Vagina (tissue), 2 donors: ENCODE measurements at places on chromosomes 11 and 22.

DNA sequence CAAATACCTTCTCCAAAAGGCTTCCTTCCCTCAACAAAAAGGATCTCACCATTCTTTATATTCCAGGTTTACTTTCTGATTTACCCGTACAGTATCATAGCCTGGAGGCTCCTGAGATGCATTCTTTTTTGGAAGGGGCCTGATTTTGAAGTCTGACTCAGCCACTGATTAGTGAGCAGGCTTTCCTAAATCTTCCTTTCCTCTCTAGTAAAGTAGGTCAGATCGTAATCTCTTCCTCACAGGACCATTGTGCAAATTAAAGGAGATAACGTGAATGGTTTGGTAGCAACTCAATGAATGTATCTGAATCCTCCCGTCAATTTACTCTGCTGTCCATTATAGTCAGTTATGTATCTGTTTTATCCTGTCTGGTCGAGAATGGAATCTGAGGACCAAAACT lies 227.7 kb upstream of the ANO5 start:
- no peak for DNase-seq

DNA sequence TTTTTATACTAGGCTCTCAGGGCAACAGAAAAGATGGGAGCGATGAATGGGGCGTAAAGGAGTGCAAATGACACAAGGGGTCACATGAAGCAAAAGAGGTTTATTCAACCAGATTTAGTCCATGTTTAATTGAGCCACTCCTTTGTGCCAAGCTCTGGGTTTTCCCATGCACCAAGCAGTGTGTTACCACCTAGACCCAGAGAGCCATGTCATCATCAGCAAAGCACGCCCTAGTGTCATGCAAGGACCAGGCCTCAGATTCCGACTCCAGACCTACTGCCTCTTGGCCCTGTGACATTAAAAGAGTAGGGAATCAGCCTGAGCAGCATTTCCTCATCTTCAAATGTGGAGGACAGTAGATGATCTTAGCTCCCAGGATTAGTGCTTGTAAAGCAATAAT lies 1.1 kb upstream of the IGLL5 start:
- peak; percentile 18 for DNase-seq

- no peak for DNase-seq
These were observed 7.9 kb downstream of the MRPL16 start for GRCh38 chr11:59802639-59803176.

GRCh38 chr11:68266121-68266891 lies 5.5 kb downstream of the C11orf24 start:
- DNase-seq, result no peak

DNA sequence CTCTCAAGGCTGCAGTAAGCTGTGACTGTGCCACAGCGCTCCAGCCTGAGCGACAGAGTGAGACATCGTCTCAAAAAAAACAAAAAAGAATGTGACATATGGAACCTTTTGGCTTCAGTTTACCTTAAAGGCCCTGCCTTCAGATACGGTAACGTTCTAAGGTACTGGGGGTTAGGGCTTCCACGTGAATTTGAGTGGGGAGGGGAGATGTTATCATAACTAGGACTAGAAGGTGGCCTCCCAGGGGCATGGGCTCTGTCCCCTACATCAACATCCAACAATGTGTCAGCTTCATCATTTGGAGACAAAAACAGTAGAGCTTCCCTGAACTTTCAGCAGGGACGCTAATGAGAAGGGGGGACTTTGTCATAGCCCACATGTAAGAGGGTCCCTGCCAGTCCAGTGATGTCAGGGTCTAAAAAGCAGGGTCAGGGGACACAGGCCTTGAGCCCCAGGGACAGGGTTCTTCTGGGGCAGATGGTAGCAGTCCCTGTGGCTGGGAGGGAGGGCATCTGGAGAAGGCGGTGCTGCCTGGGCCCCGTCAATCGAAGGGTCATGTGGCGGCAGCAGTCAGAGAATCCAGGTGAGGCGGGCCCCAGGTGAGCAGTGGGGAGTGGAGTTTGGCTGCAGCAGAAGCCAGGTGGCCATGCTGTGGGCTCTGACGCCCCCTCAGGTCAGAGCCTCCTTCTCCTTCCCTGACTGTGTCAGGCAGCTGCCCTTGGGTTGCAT lies 79.8 kb downstream of the BCR start:
- no peak for DNase-seq

GRCh38 chr11:19793326-19793725 lies 80.7 kb downstream of the NAV2 start:
- DNase-seq, result no peak

DNA sequence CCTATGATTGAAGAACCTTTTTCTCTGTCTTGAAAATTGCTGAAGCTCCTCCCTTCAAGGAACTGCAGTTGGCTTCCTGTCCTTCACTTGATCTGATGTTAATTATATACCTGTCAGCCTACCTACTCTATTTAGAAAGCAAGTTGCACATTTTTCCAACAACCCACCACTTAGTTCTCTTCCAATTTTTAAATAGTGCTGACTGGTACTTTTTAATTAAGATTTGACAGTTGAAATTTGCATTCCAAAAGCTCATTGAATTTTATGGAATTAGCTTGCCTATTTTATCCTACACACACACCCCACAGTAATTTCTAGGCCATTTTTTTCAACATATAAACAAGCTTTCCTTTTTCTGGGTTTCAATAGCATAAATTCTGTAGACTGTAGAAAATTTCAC lies 820.3 kb upstream of the FAT3 start:
- no peak for DNase-seq

- no peak for DNase-seq
These were observed 64.9 kb downstream of the BCR start for GRCh38 chr22:23245045-23245798.

DNA sequence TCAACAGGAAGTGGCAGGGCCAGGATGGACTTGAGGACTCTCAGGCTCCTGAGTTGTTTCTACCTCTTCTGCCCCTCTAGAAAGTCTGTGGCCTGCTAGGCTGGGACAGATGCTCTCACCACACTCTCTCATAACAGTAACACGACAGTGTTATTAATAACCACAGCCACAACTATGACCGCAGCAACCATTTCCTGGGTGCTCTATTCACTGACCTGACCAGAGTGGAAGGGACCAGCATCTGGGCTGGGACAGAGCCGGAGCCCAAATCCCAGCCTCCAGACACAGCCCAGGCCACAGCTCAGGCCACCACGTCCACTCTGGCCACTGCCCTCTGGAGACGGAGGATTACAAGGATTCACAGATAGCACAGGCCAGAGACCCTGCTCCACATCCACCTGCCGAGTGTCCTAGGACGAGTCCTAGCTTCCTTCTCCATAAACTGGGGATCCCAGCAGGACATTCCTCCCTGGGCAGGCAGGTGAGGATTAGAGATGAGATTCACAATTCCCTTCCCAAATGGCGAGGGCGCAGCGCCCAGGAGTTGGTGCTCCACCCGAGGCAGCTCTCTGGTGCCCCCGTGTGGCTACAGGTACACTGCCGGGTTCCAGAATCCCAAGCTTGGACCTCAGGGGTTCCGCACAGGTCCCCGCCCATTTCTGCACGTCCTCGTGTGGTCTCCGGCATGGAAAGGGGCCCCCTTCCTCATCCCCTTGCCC lies 7.1 kb downstream of the PNPLA5 start:
- DNase-seq, result no peak

DNA sequence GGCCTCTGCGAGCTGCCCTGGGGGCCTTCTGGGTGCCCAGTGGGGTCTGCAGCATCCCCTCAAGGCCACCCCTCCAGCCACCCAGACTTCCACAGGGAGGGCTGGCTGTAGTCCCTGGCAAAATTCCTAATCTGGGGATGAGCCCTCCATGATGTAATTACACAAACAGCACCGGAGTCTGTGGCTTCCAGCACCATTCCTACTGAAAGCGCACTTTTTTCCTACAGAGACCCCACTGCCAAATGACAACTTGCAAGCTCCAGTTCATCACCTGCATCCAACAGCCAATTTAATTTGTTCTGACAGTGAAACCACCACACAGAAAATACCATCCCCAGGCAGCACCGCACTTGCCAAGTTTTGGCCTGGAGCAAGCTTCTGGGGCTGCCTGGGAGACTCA lies 70.4 kb downstream of the TRMU start:
- DNase-seq, result no peak

GRCh38 chr11:10564696-10565318 lies 3.7 kb downstream of the LYVE1 start:
- no peak for DNase-seq

DNA sequence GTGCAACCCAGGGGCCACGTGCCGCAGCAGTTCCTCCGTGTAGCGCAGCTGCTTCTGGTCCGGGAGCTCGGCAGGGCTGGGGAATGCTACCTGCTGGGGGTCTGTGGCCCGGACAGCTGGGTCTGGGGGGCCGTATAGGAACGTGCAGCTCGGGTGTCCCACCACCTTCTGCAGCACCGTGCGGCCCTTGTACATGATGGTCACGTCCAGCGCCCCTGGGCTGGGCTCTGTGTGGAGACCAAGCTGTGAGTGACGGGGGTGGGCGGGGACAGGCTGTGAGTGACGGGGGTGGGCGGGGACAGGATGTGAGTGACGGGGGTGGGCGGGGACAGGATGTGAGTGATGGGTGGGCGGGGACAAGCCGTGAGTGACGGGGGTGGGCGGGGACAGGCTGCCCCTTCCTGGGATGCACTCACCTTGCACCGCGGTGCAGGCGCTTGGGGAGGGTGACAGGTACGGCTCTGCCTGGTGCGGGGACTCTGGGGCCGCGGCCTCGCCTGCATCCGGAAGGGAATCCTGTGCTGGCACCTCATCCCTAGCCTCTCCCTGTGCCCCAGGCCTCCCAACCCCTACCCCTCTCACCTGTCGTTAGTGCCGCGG lies 2.3 kb downstream of the IRF7 start:
- DNase-seq, result no peak

DNA sequence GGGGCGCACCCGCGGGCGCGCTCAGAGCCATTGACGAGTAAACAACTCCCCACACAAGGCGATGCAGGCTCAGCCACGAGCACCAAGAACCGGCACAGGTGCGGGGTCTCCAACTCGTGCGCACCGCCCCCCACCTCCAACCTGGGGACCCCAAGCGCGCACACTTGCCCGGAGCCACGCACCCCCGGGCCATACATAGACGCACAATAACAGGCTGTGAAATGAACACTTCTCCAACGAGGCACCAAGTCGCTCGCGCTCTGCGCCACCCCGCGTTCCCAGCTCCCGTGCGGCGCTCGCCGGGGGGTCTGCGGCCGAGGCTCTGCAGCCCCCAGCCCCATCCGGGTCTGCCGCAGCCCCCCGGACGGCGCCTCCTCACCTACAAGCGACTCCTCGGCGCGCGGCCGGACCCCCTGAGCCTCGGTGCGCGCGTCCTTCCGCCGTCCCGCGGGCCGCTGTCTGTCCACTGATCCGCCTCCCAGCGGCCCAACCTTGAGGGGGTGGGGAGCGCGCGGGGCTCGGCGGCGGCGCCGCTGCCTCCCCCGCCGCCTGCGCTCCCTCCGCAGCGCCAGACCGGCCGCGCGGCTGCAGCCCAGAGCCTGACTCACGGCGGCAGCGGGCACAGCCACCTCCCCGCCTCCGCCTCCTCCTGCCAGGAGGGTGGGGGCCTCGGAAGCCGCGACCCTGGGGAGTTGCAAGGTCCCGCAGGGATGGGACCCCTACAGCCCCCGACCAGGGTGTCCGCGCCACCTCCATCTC lies 1.6 kb downstream of the IFITM10 start:
- DNase-seq, result no peak

- no peak for DNase-seq
These were observed 22.2 kb upstream of the UBASH3B start for GRCh38 chr11:122633219-122633829.

- no peak for DNase-seq
These were observed 10.5 kb downstream of the GTPBP1 start for GRCh38 chr22:38716271-38716670.

- DNase-seq, result no peak
These were observed 8.1 kb downstream of the SCN2B start for GRCh38 chr11:118168316-118168715.

DNA sequence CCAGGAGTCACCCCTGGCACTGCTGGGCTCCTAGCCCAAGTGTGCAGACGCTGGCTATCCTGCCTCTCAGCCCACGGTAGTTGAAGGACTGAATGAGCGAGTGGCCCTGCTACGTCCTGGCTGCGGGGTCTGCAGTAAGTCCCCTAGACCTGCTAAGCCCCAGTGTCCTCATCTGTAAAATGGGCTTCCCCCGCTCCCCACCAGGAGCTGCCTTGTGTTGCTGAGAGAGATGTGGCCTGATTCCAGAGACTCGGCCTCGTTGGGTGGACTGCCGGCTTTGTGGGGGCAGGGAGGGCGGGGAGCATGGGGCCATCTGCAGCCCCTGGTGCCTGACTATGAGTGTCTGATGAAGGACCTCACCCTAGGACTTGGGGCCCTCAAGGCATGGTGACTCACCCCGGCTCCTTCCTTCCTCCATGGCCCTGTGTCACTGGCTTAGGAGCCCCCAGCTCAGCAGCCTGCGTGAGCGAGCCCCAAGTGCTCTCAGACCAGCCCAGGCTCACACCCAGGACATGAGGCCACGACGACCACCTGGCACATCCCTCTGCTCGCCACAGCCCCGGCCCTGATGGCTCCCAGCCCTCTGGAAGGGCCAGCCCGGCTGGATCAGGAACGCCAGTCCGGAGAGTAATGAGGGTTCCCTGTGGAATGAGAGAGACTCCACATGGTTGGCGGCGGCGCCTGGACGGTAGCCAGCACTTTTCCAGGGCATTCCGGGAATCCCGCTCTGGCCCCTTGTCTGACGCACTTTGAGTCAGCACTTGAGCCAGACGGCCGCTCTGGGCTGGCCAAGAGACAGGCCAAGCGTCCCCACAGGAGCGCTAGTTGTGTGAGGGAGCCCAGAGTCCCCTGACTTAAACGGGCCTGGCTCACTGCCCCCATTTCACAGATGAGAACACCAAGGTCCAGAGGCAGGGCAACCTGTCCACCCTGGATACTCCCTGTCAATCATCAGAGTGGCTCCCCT lies 50.5 kb upstream of the SHISAL1 start:
- DNase-seq, result no peak

DNA sequence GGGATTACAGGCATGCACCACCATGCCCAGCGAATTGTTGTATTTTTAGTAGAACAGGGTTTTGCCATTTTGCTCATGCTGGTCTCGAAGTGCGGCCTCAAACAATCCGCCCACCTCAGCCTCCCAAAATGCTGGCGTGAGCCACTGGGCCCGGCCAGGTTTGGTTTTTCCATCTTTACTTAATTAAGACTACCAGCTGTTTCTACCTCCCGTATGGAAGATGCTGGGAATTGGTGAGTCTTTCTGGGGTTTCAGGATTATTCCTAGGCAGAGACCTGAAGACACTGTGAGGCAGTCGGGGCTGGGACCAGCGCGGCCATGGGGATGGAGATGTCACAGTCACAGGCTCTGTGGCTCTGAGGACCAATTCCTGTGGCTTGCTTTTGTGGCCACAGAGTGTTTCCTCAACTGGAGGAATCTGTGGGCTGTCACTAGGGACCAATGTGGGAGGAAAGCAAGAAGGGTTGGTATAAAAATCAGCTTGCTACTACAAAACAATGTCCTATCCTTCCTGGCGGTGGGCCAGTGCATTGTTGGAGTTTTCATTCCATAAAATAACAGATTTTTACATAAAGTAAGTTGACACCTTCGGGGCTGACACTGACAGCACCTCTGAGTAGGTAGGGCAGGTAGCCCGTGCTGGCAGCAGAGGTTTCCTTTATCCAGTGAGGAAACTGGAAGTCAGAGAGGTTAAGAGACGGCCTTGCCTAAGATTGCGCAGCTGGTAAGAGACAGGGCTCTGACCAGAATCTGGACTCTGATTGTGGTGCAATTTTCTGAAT lies 8.4 kb upstream of the FTH1 start:
- no peak for DNase-seq
